ENCODE measurements at places on chromosomes 2 and 18.
A peak's percentile ranks its signal among the peaks of the same experiment; 100 is the strongest.

GRCh38 chr2:24568551-24568950 is 77.5 kb downstream of the NCOA1 start:
- no peak for DNase-seq

GRCh38 chr2:53379547-53379946 is 388.1 kb upstream of the CHAC2 start:
- no peak for DNase-seq

- DNase-seq, result peak; percentile 29
Observed at GRCh38 chr2:64143169-64144056, 807 bp downstream of the PELI1 start.

GRCh38 chr2:207200136-207200535 is 34.4 kb upstream of the KLF7 start:
- DNase-seq, result no peak

DNA sequence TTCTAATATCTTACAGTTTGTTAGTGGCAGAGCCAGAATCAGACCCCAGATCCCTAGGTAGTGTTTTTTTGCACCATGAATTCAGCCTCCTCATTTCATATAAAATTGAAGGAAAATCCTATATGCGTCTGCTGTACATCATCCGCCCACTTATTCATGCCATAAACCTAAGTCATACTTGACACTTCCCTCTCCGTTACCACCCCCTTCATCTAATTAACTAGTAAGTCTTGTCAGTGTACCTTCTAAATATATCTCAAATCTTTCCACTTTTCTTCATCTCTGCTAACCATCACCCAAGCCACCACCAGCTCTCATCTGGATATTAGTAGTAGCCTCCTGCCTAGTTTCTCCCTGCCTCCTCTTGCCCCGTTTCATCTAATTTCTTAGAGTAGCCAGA is 248.7 kb upstream of the SIX3 start:
- no peak for DNase-seq

DNA sequence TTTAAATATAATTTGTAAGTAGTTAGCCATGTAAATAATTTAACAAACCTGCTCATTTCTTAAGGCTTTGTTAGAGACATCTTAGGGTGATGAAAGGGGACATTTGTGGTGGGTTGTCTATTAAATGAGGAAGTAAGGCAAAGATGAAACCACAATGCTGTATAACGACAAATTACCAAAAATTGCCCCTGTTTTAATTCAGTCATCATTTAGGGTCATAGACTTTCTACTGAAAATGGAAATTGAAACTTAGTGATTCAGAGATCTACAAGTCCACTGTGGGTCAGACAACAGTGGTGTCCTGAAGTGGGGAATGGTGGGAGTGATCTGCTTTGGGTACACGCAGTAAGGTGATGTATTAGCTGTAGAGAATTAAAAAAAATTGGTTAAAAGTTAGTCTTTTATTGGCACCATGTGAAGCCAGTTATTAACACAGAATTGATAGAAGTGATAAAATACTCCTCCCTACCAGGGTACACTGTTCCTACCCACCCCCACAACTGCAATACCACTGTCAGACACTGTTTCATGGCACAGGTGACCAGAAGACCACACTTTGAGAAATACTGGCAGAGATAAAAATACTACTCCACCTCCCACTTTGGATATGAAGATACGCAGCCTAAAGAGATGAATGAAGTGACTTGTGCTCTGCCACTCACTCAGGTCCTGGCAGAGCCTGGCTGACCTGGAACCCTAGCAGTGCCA is 13.4 kb downstream of the CERS6 start:
- no peak for DNase-seq

DNA sequence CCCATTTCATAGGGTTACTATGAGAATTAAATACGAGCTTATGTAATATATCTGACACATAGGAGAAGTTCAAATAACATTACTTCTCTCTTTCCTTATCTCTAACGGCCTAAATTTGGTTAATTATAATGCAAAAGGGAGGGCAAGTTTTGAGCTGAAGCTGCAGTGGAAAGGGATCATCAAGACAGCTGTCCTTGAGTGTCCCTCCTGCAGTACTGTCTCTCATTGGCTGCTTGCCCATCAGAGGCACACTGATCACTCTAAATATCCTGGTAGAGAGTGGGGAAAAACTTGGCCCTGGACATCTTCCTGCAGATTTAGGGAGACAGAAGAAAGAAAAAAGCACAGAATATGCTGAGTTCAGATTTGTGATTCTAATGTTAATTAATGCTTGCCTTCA is 186.0 kb downstream of the CAMKMT start:
- DNase-seq, result no peak

DNA sequence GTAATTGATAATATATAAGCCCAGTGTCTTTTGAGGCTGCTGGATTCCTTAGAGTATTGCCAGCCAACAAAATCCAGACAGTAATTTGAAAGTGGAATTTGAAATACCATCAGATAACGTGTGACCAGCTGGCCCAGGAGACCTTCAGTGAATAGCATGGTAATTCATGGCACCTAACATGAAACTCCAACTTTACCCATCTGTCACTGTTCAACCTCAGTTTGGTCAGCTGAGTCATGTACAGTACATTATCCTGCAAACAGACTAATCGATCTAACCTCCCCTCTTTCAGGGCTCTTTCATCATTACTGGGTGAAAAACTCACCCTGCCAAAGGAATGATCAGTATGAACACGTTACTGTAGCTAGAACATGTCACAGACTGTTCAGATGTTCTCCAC is 230.6 kb downstream of the DOK6 start:
- no peak for DNase-seq

- no peak for DNase-seq
Observed at GRCh38 chr2:40507432-40507831, 55.5 kb upstream of the SLC8A1 start.

- no peak for DNase-seq
Observed at GRCh38 chr2:33765122-33765521, 166.0 kb upstream of the FAM98A start.

DNA sequence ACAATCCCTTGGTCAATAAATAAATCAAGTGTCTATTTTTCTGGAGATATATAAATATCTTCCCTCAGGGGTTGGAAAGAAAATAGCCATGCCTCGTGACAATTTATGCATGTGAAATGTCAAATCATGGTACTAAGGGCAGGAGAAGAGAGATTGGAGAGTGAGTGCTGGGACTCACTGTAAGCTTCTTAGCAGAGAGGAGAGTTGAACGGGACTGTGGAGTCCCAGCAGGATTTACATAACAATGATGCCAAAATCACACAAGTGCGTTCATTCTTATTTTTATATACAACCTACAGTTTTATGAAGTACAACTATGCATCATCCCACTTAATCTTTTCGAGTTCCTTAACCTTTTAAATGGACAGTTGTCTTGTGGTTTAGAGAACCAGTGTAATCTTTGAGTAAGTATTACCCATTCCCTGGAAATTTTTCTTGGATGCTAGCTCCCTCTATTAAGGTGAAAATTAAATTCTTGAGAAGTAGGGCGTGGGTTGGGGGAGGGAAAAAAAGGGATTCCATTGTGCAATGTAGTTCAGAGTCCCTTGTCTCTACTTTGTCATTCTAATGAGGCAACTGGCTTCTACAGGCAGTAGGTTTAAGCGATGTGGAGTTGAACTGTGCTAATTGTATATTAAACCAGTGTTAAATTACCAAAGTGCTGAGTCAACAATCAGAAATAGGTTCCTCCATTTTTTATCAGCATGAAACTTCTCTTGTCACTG is 143.6 kb upstream of the EPHA4 start:
- no peak for DNase-seq

DNA sequence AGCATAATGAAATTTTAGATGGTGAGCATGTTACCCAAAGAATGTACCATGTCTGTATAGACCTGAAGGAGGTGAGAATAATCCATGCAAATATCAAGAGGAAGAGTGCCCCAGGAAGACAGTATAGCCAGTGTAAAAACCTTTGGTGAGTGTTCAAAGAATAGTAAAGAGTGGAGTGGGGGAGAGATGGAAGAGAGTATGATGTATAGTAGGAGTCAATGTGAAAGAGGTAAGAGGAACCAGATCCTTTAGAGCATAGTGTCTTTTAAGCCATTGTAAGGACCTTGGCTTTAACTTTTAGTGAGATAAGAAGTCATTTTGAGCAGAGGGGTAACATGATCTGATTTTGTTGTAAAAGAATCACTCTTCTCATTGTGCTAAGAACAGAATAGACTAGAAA is 1052.3 kb upstream of the ZEB2 start:
- no peak for DNase-seq

DNA sequence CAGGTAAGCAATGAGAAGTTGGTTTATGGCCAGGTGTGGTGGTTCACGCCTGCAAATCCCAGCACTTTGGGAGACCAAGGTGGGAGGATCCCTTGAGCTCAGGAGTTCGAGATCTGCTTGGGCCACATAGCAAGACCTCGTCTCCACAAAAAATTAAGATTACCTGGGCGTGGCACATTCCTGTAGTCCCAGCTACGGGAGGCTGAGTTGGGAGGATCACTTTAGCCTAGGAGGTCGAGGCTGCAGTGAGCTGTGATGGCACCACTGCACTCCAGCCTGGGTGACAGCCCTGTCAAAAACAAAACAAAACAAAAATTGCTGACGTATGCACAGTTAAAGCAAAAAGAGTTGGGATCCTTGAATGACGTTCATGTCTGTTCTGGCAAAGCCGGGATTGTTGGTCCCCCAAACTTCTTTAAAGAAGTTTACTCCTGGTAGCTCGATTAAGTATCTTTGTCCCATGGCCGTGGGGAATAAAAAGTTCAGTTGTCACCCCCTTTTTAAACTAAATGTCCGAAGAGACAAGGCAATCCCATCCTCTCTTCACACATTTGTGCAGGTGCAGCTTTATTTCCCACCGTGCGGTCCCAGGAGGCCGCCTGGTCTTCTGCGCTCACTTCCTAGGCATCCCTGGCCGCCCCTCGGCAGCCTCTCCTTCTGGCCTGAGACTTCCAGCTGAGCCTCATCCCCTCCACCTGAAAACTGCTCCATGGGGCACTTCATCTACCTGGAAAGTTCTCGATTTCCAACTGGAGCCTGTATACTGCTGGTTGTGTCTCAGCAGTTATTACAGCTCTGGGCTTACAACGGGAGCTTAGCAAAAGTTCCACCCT is 762 bp upstream of the SPOPL start:
- no peak for DNase-seq

DNA sequence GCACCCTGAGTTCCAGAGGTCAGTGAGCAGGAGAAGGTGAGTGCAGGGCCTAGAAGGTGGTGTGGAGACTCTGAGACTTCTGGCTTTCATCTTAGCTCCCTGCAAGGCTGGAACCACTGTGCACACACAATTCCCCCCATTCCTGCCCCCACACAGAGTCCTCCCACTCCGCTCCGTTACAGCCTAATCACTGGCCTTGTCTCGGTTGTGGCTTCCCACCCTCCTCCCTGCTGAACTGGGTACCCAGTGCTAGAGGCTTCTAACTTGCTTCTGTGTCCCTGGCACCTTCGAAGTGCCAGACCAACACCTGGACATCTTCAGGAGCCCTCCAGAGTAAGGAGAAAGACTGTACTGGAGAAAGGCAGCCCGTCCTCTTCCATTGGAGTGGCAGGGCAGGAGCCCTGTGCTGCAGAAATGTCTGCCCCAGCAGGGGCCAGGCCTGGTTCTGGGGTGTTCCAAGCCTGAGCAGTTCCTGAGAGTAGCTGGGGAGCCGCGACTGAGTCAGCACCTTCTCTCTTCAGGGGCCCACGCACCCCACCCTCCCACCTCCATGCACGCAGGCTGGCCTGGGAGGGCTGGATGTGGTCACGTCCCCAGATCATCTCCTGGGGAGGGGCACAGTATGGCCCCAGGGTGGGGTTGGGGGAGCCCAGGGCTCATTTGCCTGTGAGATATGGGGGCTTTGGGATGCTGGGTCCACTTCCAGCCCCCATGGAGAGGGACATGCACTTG is 23.4 kb downstream of the CROCC2 start:
- DNase-seq, result no peak

GRCh38 chr2:210230518-210230917 is 5.3 kb upstream of the ACADL start:
- DNase-seq, result no peak

- no peak for DNase-seq
Observed at GRCh38 chr2:85933753-85934594, 45.2 kb upstream of the ST3GAL5 start.

DNA sequence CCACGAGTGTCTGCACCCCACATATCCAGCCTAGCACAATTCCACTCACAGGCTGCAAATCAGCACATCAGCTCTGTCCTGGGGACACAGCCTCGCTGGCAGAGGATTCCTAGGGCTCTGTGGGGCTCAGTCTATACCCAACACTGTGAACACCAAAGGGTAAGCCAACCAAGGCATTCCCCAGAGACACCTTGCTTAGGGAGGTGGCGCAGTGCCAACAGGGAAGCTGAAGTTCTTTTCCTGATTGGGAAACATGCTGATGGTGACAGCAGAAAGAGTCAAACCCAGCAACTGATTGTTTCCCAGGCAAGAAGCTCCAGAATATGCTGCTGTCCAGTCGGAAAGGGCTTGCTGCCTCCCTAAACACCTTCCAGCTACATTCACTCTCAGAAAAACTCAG is 55.8 kb downstream of the TTC32 start:
- DNase-seq, result no peak

- no peak for DNase-seq
Observed at GRCh38 chr2:64779117-64779690, 125.5 kb upstream of the SERTAD2 start.

DNA sequence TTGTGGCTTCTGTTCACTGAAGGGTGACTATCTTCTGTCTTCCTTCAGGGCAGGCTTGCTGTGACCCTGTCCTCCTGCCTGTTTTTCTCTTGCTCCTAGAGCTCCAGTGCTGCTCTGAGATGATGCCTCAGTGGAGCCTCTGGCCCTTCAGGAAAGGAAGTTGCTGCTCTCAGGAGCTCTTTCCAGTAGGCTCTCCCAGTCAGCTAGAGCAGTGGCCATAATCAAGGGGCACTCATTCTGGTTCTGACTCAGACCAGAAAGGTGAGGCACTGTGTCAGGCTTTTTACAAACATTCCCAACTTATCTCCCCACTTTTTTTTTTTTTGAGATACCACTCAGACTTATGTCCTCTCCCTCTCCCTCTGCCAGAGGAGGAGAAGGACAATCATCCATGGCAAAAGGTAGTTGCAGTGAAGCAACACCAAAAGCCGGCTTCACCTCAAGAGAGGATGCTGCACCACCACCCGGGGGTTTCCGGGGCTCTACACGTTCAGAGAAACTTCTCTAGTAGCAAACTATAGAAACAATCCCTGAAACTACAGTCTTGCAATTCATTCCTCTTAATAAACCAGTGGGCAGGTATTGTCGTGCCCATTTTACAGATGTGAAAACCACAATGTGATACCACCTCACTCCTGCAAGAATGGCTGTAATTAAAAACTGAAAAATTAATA is 115.4 kb downstream of the ACTR3 start:
- DNase-seq, result no peak

GRCh38 chr18:61992923-61993322 is 100.1 kb upstream of the RNF152 start:
- no peak for DNase-seq

- DNase-seq, result no peak
Observed at GRCh38 chr2:135258193-135258592, 206.1 kb downstream of the RAB3GAP1 start.

GRCh38 chr18:57863706-57864105 is 60.6 kb upstream of the ATP8B1 start:
- no peak for DNase-seq

DNA sequence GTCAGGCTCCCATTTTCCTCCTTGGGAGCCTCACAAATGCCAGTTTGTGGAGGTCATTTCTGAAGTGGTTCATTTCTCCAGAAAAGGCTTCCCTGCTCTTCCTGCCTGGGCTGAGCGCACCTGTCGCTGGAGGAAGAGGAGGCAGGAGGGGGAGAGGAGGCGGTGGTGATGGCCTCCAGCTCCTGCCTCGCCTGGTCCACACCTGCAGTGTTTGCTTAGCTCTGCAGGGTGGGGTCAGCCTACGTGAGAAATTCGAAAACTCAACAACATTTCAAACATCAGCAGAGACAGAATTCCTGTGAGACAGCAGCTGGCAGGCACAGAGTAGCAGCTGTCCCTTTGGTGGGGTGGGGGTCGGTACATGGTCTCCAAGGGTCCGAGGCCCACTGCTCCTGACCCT is 7.9 kb downstream of the IMPA2 start:
- DNase-seq, result no peak
